Activated T-cell treated with anti-CD3 and anti-CD28 coated beads, Interleukin-2, amount 50 U/mL, for 72 hours (primary cell): ENCODE measurements at places on chromosomes 6 and 20.

DNA sequence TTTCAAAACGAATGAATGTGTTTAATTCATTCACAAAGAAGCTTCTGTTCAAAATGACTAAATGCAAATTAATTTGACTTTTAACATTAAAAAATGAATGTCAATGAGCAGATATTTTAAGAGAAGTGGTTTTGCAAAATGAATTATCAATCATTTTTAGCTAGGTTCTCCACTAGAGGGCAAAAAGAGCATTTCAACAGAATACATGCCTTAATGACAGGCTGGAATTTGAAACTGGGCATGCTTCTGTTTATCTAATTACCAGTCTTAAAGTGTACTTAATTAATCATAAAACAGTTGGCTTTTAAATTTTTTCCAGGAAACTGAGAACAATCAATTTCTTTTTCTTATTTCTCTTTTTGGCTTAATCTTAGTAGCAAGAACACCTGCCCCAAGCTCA is 63.8 kb upstream of the TINAG start:
- no peak for DNase-seq

- DNase-seq: no peak
Measured at GRCh38 chr6:38322138-38322537, 317.6 kb downstream of the BTBD9 start.

DNA sequence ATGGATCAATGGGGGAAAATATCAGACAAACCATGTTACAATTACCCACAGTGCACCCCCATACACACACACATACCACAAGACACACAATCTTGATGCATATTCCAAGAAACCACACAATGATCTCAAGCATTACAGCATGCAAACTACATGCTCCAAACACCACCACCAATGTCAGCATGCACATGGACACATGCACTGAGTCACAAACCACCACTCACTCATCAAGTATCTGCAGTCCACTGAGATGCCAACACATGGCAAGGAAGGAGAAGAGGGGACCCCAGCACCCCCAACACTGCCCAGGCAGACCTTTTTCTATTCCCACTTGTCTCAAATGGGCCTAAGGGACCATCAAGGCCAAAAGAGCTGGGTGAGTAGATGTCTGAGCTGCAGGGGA is 91.6 kb downstream of the PREX1 start:
- no peak for DNase-seq

- DNase-seq: no peak
Measured at GRCh38 chr6:142716097-142716496, 228.9 kb downstream of the HIVEP2 start.

GRCh38 chr6:84017709-84018452 is 15.7 kb upstream of the MRAP2 start:
- no peak for DNase-seq

GRCh38 chr6:9233686-9234085 is 798.3 kb upstream of the SLC35B3 start:
- no peak for DNase-seq

GRCh38 chr6:1720620-1721322 is 111.1 kb downstream of the FOXC1 start:
- no peak for DNase-seq

GRCh38 chr20:14632906-14633305 is 295.5 kb upstream of the FLRT3 start:
- DNase-seq: no peak

- DNase-seq: no peak
Measured at GRCh38 chr6:33502486-33502885, 48.1 kb downstream of the ZBTB9 start.

- no peak for DNase-seq
Measured at GRCh38 chr6:91664327-91664959, 1077.6 kb upstream of the MAP3K7 start.

DNA sequence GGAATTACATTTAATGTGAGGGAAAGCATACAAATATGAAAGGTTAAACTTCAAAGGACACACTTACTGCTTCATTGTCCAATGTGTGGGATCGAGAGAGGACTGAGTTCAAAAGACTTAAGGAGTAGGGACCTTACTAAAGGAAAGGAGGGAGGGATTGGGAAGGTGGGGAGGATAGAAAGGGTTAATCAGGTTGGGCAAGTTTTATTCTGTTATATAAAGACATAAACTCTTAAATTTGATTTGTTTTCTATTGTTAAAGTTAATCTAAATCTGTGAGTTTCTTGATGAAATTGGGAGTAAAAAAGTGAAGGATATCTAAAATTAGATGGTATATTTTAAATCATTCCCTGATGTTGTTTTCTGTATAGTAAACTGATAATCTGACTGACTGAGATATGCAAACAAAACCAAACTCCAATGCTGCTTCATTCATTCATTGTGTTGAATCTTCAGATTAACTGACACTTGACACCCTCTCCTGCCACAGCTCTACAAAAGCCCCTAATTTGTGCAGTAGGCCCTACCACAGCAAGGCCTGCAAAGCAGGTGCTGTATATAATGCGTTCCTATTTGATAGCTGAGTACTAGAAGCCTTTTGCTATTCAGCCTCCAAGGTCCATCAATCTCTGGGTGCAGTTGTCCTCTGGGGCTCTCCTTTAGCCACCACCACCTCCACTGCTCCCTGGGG is 1.3 kb upstream of the UBE2J1 start:
- no peak for DNase-seq

DNA sequence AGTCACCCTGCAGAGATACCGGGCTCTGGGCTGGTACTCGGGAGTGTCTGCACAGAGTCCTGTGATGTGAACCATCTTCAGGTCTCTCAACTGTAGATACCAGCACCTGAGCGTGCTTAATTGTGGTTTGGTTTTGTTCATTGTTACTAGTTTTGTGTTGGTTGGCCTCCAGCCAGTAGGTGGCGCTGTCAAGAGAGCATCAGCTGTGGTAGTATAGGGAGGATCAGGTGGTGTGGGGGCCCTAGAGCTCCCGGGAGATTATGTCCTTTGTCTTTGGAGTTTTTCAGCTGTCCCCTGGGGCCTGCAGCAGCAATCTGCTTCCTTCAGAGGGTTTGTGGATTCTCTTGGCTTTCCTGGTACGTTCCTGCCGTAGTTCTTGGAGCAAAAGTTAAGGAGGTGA is 67.9 kb downstream of the CDYL start:
- no peak for DNase-seq

DNA sequence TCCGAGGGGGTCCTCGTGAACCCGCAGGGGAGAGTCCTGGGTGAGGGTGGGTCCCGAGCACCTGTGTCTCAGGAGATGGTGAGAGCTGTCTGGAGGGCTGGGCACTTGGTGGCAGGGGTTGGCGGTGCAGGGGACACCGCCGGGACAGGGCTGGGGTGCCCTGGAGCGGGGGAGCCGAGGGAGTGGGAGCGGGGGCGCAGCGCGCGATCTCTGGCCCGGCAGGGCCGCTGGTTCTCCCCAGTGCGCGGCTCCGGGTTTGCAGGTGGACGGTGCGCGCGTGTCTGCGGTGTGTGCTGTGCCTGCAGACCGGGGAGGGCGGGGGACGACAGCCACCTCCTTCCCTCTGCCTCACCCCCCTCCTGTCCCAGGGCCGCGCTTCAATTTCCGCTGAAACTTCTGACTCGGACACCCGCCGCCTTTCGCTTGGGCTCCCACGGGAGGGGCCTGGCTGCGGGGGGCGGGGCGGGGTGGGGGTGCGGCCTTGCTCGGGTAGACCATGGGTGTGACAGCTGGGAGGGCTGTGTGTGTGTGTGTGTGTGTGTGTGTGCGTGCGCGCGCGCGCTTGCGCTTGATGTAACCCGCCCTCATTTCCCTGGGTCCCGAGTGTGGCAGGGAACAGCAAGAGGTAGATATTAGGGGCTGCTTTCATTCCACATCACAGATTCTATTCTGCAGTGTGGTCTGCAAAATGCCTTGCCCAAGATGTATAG is 1.2 kb downstream of the TRIB3 start:
- peak; percentile 84 for DNase-seq

DNA sequence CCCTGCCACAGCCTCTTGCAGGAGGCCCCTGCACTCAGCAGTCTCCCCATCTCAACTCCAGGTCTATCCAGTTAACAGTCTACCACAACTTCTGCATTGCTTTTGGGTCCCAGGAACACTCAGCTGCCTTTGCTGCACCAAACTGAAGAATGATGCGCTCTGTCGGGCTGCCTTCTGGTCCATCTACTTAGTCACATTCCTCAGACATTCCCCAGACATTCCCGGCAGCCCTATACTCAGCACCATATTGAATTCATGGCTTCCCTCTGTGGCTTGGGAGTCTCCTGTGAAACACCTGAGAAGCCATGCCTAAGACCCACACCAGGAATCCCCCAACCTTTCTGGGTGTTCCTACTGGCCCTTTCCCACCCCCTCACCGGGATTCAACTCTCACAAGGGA is 99.6 kb upstream of the COL21A1 start:
- no peak for DNase-seq

DNA sequence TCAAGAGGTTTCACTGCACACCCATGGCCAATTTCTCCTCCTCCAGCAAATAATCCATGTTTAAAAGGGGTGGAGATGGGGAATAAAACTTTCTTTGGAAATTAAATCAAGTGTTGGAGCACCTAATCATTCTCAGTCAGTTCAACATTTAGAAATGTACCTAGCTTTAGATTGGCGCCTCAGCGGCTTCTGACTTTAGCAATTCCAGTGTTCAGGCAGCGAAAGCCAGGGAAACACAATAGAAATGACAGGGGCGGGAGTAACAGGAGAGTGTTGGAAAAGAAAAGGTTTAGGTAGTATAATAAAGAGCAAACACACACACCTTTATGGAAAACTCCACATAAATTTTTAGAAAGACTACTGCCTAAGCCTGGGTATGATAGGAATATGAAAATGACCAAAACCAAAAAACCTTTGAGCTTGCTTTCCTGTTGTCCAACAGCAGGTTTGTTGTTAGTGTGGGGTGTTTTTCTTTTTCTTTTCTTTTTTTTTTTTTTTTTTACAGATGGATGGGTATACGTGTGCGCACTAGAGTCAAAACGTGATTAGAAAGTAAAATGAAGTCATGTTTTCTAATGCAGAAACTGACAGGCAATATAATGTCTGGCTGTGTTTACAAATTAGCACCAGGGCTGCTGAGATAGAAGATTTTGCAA is 7.7 kb downstream of the TFAP2A start:
- no peak for DNase-seq

DNA sequence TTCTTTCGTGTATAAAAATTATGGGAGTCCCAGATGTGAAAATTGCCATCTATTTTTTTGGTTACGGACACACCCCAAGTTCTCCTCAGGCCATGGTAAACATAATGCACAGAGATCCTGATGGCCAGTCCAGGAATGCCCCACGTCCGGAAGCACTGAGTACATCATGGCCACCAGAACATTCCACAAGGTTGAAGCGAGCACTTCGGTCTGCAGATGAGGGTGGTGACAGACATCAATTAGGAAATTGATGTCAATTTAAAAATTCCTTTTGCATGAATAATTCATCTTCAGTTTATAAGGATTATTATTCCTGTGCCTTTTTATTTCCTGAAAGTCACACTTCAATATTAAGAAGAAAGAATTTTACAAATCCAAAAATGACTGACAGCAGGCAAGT is 13.2 kb upstream of the EXOC2 start:
- DNase-seq: no peak

GRCh38 chr6:110544472-110544871 is 68.1 kb upstream of the SLC22A16 start:
- DNase-seq: no peak

GRCh38 chr6:133286765-133287164 is 45.6 kb downstream of the EYA4 start:
- no peak for DNase-seq

DNA sequence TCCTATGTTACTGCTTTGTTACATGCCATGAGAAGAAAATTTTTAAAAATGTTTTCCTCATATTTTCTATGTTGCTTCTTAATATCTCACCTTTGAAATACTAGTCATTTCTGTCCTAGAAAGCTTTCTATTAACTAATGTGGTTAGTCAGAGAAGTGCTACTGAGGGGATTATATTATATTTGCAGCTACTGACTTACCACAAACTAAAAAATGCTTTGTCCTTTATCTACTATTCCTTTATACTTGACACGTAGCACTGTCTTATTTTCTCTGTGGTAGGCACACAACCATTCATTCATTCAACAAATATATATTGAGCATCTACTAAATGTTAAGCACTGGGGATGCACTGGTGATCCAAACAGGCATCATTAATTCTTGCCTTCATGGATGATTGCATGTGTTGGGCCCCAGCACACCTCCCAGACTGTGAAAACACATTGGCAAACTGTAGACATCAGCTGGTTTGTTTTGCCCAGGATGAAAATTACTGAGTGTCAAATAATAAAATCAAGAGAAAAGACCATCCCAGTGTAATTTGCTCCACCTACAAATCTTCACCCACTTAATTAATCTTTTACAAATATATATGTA is 10.7 kb upstream of the MLIP start:
- no peak for DNase-seq

DNA sequence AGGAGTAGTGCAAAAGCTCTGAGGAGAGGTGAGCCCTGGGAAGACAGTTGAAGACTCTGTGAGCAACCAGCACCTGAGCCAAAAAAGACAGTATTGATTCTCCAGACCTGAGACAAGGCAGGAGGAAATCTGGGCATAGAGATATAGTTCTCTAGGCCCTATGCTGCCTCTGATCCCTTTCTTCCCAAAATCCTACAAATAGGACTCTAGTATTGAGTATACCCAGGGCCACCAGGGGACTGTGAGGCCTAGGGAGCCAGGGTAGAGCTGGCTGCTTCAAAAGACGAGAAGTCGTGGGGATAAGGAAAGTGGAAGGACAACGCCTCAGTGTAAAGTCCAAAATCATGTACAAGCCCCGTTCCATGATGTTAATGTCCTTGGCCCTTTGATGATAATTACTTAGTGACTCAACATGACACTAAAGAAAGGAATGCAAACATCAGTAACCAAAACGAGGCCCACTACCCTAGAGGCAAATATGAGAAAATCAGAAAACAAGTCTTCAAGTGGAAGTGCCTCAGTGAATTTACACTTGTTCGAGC is 197.3 kb upstream of the PROKR2 start:
- no peak for DNase-seq

DNA sequence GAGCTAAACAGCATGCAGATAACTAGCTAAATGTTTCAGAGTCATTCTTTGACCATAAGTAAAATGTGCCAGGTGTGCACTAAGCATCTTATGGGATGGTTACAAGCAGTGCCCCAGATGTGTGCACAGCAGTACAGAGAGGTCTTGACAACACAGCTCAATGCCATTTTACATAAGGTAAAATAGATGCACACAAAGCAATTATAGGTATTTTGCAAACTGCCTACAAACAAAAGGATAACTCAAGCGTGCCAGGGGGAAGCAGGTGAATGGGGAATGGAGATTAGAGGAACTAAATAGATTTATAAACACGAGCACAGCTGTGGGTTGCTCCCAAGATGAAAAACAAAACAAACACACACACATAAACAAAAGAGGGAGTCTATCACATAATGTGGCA is 64.8 kb downstream of the SLC2A10 start:
- DNase-seq: no peak

GRCh38 chr6:5582762-5583161 is 321.4 kb downstream of the FARS2 start:
- no peak for DNase-seq

DNA sequence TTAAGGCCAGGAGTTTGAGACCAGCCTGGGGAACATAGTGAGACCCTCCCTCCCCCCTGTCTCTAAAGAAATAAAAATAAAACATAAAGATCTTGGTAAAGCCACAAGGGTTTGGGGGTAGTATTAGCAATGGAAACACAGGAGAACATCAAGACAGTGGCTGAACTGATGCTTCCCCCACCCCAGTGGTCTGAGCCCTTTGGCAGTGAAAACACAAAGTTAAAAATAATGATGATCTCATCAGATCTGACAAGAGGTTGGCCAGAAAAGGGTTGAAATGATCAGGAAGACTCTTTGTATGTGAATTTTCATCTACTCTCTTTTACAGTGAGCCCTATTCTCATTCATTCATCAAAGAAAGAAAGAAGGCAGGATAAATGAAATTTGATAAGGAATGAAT is 93.7 kb downstream of the KCNB1 start:
- DNase-seq: no peak

GRCh38 chr6:145814035-145814500 is 527 bp downstream of the FBXO30 start:
- DNase-seq: no peak
